ENCODE measurements at places on chromosomes 6 and 20.

- DNase-seq: no peak
Observed at GRCh38 chr20:25038591-25039015, 19.3 kb downstream of the ACSS1 start.

DNA sequence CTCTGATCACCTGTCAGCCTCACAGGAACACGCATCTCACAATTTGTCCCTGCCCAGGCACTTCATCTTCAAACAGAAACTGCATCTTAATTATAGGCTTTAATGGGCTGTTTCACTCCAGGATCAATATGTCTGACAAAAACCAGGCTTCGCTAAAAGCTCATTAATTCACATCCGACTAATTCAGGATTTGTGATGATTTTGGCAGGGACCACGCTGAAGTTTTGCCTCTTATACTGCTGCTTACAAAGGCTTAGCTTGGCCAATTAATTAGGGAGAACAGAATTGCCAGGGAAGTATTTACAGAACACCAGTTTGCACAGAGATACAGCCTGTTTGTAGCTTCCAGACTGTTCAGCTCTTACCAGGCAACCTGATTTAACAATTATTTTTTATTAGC lies 541.0 kb upstream of the SPTLC3 start:
- no peak for DNase-seq

DNA sequence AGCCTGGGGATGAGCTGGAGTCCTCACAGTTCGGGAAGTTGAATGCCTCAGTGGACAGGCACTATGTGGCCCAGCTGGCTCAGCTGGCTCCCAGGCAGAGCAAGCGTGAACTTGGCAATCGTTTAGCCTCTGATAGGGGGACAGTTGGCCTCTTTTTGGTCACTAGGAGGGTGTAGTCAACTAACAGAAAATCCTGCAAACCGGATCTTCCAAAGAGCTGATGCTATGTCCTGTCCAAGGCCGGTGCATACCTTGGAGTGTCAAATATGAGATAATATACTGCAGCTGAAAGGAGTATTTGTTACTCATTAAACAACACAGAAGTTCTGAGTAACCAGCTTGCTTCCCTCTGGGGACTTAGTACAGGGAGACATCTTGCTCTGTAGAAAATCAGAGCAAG lies 126.2 kb upstream of the EXOC2 start:
- no peak for DNase-seq

DNA sequence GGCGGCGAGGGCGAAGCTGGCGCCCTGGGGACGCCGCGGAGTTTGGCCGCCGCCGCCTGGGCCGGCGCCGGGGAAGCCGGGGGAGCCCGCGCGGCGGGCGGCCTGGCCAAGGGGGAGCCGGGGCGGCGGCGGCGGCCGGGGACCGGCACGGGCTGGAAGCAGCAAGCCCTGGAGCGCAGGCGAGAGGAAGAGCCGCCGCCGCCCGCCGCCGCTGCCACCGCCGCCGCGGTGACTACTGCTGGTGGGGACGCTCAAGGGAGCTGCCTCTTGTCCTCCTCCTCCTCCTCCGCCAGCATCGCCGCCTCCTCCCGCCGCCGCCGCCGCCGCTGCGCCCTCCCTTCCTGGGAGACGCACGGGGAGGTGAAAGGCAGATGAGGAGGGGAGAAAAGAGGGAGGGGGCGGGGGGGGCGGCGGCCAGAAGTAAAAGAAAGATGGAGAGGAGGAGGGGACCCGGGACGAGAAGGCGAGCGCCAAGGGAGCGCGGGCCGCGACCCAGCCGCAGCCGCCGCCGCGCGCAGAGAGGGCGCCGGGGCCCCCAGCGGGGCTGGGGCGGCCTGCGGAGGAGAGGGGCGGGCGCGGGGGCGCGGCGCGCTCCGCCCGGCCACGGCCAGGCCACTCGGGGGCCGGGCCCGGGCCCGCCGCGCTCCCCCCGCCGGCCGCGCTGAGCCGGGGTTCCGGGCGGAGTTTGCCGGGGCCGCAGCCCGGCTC lies 846 bp downstream of the PDE10A start:
- DNase-seq: no peak

Measured in suppressor macrophage (primary cell).